ENCODE measurements at places on chromosomes 5 and 9. TPM values are rescaled to one million over a fixed set of nuclear protein-coding genes. Genes with fewer than 3 reads are reported as not detected.
A peak's percentile ranks its signal among the peaks of the same experiment; 100 is the strongest.

DNA sequence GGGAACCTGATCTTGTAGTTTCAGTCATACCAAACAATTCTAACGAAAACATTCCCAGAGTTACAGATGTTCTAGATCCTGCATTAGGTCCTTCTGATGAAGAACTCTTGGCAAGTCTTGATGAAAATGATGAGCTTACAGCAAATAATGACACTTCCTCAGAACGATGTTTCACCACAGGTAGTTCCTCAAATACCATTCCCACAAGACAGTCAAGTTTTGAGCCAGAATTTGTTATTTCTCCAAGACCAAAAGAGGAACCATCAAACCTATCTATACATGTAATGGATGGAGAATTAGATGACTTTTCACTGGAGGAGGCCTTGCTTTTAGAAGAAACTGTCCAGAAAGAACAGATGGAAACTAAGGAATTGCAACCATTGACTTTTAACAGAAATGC is 21.0 kb downstream of the RMI1 start:
- DNase-seq, result no peak

GRCh38 chr5:167820101-167820990 is 471.1 kb upstream of the WWC1 start:
- no peak for DNase-seq

GRCh38 chr5:67679184-67679841 is 482.7 kb upstream of the CD180 start:
- no peak for DNase-seq

- no peak for DNase-seq
Observed at GRCh38 chr5:160750938-160751657, 100.9 kb downstream of the ATP10B start.

GRCh38 chr5:134139891-134140469 is 25.5 kb downstream of the TCF7 start:
- no peak for DNase-seq

DNA sequence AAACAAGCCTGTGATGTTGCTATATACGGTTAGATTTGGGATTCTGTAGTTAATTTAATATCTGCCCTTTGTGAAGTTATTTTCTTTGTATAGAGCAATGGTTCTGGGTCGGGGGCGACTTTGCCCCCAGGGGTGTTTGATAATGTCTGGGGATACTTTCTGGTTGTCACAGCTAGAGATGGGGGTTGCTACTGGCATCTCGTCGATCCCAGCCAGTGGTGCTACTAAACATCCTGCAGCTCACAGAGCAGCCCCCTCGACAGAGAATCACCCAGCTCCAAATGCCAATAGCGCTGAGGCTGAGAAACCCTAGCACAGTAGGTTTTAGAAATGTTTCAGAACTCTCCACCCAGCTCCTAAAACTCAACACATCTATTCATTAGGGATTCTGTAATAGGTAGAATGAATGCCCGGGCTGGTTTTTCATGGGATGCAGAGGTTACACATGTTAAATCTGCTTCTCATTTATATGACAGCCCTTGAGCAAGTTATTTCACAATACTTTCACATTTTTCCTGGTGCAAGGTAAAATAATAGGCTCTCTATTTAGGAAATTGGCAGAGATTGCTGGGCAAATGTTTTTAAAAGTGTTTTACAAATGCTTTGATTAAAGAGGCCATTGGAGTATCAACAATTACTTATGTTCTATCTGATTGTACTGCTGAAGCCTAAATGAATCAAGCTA is 75.2 kb upstream of the CTSL start:
- DNase-seq, result no peak

GRCh38 chr5:28468166-28468565 is 1429.8 kb upstream of the CDH9 start:
- DNase-seq, result no peak

DNA sequence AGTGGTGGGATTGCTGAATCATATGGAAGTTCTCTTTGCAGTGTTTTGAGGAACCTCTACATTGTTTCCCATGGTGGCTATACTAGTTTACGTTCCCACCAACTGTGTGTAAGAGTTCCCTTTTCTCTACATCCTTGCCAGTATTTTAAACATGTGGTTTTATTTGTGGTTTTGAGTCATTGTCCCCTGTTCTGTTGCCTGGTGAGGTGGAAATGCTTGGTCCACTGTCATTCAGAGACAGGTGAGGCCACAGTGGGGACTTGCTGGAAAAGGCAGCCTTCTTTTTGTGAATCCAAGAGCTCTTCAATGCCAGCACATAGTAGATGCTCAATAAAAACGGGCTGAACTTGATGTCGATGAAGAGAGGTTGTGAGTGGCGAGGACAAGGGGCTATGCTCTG is 44.2 kb downstream of the SH3PXD2B start:
- peak; percentile 95 for DNase-seq

- peak; percentile 57 for DNase-seq
Observed at GRCh38 chr5:173315495-173316338, 12.5 kb downstream of the STC2 start.

DNA sequence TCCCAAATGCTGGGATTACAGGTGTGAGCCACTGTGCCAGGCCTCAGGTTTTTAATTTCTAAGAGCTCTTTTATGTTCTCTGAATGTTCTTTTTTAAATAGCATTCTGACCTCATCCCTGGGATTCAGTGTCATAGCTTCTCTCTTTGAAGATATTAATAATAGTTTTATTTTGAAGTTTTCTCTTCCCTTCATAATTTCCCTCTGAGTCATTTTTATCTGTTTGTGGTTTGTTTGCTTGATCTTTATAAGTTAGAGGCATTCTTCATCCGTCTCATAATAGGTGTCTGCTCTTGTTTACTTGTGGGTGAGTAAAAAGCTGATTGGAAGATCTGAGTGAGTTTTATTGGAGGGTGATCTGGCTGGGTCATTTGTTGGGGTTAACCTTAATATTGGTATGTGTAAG is 12.5 kb upstream of the MAMDC2 start:
- peak; percentile 85 for DNase-seq

- DNase-seq, result peak; percentile 38
Observed at GRCh38 chr9:26744191-26744965, 148.2 kb downstream of the CAAP1 start.

DNA sequence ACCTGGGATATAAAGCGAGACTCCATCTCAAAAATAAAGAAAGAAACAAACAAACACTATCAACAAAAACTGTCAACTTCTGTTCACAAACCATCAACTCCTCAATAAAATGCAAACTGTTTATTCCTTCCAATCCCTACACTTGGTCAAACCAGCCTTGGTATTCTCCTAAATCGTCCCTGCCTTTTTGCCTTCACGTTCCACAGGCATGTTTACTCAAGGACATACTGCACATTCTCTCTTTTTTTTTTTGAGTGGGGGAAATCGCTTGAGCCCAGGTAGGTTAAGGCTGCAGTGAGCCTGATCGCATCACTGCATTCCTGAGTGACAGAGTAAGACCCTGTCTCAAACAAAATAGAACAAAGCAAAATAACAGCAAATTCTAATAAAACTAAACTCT is 13.0 kb downstream of the UBAP2 start:
- peak; percentile 3 for DNase-seq

GRCh38 chr5:135480511-135480910 is 28.4 kb upstream of the TIFAB start:
- no peak for DNase-seq

GRCh38 chr9:105445203-105445881 is 2.5 kb upstream of the FSD1L start:
- no peak for DNase-seq

DNA sequence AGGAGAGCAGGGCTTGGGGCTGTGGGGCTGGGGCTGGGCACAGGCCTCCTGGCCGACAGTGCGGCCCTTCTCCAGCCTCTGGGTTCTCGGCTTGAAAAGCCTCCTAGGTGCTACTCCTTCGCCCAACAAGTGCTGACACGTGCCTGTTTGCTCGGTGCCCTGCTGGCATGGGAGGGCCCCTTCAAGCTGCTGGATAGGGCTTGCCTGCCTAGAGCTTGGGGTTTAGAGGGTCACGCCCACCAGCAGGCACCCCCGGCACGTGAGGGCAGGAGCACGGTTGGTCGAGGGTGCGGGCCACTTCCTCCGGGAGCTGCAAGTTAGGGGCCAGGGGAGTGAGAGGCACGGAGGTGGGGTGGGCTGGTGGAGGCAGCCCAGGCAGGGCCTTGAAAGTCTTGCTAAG is 106.2 kb downstream of the RXRA start:
- no peak for DNase-seq

The PLPP1 gene
- total RNA-seq, result 21.1 TPM

The PTTG1 gene
- 245 TPM for total RNA-seq

The IFT74 gene
- total RNA-seq, result 5.5 TPM

The LCN9 gene
- not detected for total RNA-seq

The TAF11L5 gene
- not detected for total RNA-seq

All from PC-3 (cell line).